CD4-positive, alpha-beta T cell treated with Interferon gamma for 1 hour (primary cell): ENCODE measurements at places on chromosomes 13 and 19.

DNA sequence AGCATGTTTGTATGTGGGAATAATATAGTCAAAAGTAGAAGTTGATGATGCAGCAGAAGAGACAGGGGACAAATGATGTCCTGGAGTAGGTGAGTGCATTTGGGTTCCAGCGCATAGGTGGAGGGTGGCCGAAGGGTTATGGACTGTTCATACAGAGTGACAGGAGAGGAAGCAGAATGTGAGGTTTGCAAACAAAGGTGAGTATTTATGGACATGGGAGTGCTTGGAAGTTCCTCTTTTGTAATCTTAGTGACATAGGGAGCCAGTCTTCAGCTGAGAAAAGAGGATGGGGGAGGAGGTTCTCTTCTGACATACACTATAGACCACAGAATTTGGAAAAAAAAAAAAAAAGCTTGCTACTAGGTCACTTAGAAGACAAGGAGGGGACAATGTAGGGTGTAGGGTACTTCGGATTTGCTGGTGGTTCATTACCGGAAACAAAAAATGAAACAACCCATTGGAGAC, 331.6 kb downstream of the DLEU7 start:
- DNase-seq: no peak

DNA sequence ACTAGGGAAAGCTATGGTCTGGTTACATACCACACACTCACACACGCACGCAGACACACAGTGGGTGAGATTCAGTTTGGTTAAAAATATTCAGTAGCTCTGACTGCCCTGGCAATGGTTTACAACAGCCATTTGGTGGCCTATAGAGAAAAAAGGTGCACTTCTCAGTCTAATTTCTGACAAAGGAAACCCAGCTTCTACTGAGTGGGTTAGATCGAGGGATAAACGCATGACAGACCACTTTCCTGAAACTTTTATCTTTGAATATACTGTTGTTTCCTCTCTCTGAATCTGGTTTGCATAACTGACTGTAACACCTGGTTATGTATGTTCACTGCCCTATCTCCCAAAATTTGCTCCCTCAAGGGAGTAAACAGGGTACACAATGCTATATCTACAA, 2.5 kb downstream of the LIG4 start:
- no peak for DNase-seq

GRCh38 chr13:26707122-26708006, 53.2 kb downstream of the GPR12 start:
- DNase-seq: peak; percentile 6

GRCh38 chr13:30676672-30677071, 58.7 kb upstream of the ALOX5AP start:
- no peak for DNase-seq

DNA sequence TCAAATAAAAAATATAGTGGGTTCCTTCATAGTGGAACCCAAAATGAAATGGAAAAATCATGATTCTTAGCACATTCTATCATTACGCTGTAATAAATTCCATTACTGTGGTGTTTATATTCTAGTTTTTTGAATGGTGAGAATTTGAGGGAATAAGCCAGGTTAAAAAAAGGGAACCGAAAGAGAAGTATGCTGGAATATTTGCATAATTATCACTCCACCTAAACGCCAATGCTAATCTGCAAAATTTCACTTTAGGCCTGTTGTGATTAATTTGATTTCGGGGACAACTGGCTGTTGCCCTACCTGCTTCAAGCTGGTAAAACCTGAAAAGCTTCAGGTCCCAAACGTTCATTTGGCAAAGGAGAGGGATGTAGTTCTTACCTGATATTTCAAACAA, 32.1 kb upstream of the SCEL start:
- DNase-seq: no peak

- DNase-seq: no peak
Measured at GRCh38 chr13:73939071-73939380, 195.2 kb downstream of the KLF12 start.

- DNase-seq: no peak
Measured at GRCh38 chr13:29382021-29382420, 213.5 kb downstream of the SLC7A1 start.

- peak; percentile 64 for DNase-seq
Measured at GRCh38 chr19:53870485-53870844, 2.8 kb downstream of the MYADM start.
